HS-27A (cell line): ENCODE measurements at places on chromosomes 5 and 9.

DNA sequence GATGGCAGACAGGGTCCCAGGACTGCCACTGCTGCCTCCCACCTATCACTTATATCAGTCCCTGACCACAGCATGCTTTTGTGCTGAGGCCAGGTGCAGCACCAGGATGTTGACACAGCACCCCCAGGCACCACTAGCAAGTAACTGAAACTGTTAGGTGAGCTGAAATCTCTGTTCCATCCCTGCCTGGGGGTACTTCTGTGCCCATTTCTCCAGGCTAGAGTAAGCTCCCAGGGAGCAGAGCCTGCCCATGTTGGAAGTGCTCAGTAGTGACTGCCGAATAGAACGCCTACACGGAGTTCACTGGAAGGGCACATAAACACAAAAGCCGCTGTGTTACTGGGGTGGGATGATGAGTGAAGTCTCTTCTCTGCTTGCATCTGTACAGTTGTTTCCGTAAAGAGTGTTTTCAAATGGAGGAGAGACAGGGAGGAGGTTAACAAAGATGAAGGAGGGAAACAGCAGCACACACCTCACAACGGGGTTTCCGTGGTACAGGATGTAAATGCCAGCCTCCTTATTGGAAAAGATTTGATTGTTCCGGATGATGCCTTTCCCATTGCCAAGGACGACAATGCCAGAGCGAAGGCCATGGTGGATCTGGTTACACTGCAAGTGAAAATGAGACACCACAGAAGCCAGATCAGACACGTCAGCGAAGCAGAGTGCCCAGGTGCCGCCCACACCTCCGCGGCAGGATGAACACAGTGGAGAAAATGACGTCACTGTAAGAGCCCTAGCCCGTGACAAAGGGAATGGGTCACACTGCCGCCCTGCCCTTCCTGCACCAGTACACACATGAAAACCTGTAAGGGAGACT lies 43.1 kb downstream of the POLR1E start:
- no peak for DNase-seq

DNA sequence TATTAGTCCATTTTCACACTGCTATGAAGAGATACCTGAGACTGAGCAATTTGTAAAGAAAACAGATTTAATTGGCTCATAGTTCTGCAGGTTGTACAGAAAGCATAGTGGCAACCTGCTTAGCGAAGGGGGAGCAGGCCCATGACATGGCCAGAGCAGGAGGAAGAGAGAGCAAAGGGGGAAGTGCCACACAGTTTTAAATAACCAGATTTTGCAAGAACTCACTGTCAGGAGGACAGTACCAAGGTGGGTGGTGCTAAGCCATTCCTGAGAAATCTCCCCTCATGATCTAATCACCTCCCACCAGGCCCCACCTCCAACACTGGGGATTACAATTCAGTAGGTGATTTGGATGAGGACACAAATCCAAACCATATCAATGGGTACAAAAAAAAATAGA lies 16.8 kb upstream of the PCSK5 start:
- no peak for DNase-seq

DNA sequence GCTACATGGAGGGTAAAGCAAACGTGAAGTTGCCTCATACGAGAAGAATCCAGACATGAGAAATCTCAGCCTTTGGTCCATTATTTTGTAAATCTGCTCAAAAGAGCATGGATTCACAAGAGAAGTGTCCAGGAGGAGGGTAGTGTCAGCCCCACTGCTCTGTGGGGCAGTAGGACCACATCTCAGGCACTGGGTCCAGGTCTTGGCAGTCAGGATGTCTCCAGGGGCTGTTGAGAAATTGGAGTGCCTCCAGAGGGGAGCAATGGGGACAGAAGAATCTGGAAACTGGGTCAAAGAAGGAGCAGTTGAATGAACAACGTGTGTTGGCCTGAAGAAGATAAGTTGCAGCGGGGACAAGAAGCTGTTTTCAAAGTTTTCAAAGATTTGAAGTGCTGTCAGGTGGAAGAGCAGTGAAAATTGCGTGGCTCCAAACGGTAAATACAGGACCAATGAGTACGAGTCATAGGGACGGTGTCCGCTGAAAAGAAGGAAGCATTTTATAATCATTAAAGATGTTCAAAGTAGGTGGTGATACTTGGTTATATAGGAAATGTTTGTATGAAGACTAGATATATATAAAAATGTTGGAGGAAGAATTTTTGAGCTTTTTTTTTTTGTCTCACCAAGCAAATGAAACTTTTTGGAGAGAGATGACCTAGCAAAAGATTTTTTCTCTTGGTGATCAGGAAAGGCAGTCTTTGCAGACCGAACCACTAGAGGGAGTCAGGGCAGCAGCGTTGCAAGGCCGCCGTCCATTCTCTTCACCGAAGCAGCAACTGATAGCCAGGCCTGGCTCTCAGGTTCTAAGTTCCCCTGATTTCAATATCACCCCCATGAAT lies 57.1 kb upstream of the ZBED3 start:
- DNase-seq = peak; percentile 7

DNA sequence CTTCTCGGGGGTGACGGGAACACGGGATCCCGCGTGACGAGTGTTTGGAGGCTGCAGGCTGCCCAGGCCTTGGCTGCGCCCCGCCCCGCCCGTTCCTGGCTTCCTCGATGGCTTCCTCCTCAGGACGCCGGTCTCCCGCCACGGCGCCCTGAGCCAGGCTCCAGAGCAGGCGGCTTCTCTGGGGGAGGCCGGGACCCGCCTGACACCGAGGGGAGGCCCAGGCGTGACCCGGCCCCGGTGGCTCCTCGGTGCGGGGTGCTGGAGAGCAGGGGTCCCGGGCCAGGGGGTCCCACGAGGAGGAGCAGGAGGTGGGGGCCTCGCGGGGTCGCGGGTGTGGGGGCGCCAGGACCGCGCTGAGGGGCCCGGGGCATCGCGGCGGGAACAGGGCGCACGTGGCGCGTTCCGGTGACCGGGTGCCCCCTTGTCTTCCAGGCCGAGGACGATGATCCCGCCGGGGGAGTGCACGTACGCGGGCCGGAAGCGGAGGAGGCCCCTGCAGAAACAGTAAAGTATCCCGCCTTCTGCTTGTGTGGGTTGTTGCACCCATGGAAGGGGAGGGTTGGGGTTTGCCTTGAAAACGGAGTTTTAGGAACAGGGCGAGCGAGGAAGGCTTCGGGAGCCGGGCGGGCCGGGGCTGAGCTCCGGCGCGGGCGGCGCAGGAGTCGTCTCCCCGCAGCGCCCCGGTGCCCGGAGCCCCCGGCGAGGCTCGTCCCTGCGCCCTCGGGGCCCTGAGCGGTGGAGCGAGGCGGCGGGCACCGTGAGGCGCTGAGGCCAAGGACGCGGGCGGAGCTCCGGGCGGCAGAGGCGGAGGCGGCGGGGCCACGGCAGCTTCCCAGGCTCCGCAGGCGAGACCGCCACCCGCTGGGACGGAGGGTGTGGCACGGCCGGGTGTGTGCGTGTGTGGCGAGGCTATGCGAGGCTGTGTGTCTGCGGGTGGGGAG lies 22.2 kb downstream of the AHRR start:
- DNase-seq = no peak

DNA sequence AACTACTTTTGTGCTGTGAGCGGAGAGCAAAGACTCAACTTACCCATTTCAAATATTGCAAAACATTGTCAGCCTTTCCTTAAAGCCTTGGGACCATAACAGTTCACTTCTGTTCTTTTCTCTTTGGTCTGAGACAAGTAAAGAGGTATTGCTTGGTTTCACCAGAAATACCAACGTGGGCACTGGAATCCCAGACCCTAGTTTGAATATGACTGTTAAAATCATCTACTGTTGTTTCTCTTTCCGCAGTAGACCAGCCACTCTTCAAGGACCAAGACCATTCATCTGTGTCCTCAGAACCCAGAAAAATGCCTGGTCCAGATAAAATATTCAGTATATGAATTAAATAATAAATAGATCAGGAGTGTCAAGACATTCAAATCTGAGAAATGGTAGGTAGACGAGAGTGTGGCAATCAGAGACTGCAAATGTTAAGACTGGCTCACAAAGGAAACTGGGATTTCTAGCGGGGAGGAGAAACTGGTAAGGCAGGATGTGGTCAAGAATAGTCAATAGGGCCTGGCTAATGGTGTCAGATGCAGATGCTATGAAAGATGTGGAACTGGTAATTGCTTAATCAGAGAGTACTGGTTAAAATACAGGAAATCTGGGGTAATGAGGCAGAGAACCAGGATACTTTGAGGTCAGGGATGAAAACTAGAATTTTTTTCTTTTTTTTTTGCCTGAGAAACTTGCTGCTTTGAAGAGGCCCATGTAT lies 82.1 kb upstream of the IL33 start:
- DNase-seq = no peak

- no peak for DNase-seq
These were observed 567.7 kb downstream of the CAAP1 start for GRCh38 chr9:26324786-26325443.

DNA sequence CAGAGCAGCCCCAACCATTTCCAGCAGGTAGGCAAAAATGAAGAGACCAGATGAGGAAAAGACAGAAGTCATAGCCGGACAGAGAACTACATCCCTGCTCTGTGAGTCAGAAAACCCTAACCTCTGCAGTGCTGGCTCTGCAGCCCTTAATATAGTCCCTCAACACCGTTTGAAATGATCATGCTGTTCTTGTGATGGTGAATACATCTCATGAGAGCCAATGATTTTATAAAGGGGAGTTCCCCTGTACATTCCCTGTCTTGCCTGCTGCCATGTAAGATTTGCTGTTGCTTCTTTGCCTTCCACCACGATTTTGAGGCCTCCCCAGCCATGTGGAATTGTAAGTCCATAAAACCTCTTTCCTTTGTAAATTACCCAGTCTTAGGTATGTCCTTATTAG lies 216.8 kb upstream of the RFX3 start:
- DNase-seq = no peak

GRCh38 chr9:136739509-136739908 lies 3.2 kb downstream of the LCN10 start:
- DNase-seq = no peak

DNA sequence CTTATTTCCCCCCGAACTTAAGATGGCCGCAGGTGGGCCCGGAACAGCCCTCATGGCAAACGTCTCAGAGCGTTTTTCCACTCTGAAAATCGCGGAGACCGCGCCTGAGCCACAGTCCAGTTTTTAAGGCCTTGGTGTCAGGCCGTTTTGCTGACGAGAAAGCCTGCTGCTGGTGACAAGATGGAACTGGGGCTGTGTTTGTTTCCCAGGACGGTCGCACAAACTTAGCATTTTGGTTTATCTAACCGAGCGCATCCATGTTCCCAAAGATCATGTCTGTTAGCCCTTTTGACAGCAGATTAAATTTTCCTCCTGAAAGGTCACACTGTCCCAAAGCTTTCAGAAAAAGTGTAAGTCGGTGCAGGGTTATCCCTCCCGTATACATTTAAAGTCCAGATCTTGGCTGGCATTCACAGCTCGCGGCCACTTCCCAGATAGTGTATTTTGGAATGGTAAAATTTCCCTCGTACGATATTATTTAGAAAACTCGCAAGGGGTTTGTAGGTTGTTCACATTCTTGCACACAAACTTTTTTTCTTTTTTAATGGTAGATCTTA lies 812 bp downstream of the SREK1 start:
- DNase-seq = peak; percentile 39

DNA sequence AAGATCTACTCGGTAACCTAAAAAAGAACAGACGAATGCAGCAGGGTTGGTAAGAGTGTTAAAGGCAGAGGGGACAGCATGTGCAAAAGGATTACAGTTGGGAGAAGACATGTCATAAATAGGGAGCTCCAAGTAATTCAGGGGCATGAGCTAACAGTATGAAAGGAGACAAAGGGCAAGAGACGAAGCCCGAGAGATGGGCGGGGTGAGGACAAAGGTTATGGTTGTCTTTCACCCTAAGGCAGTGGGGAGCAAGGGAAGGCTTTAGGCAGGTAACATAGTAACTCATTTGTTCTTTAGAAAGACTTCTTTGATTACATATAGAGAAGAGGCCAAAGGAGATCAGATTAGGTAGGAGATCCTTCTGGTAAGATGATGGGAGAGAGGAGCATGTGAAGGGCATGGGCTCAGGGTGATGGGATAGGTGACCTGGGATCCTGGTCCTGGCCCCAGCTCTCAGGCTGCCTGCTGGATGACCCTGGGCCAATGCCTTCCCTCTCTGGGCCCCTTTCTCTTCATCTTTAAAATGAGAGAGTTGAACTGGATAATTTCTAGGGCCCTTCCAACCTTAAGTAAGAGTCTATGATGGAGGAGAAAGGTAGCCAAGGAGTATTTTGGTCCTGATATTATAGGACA lies 19.5 kb downstream of the MORN5 start:
- no peak for DNase-seq

DNA sequence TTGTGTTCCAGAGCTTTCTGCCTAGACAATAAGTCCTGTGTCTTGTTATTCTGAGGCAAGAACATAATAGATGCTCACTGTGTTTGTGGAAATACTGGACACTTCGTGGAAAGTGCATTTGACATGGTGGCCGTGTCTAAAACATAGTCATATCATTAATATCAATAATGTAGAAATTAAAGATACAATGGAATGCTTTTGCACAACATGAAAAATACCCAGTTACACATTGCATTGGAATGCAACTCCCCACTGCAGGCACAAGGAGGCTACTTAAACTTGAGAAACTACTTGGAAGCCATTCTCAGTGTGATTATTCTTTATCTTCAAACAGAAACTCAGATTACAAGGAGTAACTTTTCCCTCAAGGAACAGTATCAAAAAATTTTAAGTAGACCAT lies 145.3 kb upstream of the ZNF462 start:
- DNase-seq = peak; percentile 64

DNA sequence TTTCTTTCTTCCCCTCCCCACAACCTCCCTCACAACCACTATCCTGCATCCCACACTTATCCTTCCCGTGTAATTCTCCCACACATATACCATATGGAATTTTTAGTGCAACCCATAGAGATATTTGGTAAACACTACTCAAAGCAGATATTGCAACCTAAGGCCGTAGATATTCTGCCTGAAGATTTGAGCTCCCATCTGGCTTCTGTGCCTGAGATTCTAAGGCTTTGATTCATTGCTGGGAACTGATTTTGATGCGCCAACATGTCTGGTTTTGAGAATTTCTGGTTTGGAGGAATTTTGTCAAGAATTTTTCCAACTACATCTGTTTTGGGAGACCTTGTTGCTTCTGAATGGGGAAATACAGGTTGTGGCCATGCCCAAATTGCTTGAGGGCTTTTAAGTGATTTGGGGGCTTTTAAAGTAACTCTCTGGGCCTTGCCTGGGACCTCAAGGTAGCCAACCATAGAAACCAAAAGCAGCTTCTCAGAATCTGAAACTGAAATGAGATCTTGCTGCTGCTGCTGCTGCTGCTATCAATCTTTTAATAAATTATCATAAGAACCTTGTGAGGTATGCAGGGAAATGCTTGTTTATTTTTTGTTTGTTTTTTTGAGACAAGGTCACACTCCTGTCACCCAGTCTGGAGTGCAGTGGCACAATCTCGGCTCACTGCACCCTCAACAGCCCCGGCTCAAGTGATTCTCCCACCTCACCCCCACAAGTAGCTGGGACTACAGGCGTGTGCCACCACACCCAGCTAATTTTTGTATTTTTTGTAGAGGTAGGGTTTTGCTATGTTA lies 36.2 kb downstream of the PLAC8L1 start:
- DNase-seq = no peak

DNA sequence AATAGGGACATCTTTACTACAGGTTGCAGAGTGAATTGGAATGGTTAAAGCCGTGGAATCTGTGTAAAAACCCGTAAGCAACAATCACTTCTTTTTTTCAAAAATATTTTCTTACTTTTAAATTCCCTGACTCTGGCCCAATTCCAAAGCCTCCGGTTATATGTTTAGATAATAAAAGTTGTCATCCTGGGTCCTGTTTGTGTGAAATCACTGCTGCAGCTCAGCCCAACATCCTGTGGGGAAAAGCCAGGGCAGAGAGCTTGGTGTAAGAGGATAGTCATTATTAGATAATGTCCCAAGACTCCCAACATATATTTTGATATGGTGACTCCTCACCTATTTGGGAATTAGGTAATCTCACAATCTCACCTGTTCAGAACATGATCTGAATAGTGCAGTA lies 586.0 kb upstream of the BRINP1 start:
- DNase-seq = no peak

- DNase-seq = no peak
These were observed at the start of gene DMRT2 for GRCh38 chr9:1050125-1050895. TSS of gene DMRT2 (plus strand) at chr9:1050357. CDS start at chr9:1051614, 1,257 bp downstream.
